Activated gamma-delta T cell treated with anti-CD3 and anti-CD28 coated beads, Interleukin-2, amount 50 U/mL, for 16 hours (primary cell): ENCODE measurements at places on chromosomes 13 and 19.
A peak's percentile ranks its signal among the peaks of the same experiment; 100 is the strongest.

- DNase-seq = no peak
Observed at GRCh38 chr13:88188986-88189385, 517.8 kb downstream of the SLITRK5 start.

- DNase-seq = no peak
Observed at GRCh38 chr13:35389535-35389934, 87.0 kb downstream of the MAB21L1 start.

DNA sequence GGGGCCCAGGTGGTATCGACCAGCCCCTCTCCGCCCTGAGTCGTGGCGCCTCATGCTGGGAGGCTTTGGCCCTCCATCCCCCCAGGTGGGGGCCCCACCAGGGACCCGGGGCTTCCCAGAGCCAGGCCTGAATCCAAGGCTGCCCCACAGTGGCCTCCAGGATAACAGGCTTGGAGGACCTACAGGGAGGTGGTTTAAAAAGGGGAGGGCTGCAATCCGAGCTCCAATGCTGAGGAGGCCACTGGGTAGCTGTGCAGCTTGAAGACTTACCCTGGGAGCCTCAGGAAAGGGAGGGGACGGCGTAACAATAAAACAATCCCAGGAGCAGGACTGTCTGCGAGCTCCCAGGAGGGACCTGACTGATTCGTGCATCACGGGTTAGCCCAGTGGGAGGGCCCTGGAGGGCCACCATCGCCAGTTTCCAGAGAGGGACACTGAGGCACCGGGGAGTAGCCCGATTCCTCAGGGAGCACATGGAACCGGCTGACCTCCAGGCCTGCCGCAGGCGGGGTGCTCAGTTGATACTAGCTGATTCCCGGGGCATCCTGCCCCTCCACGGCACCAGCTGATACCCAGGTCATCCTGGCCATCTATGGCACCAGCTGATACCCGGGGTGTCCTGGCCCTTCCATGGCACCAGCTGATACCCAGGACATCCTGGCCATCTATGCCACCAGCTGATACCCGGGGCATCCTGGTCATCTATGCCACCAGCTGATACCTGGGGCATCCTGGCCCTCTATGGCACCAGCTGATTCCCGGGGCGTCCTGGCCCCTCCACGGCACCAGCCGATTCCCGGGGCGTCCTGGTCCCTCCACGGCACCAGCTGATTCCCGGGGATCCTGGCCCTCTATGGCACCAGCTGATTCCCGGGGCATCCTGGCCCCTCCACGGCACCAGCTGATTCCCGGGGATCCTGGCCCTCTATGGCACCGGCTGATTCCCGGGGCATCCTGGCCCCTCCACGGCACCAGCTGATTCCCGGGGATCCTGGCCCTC, 3.7 kb upstream of the C2CD4C start:
- DNase-seq = no peak

DNA sequence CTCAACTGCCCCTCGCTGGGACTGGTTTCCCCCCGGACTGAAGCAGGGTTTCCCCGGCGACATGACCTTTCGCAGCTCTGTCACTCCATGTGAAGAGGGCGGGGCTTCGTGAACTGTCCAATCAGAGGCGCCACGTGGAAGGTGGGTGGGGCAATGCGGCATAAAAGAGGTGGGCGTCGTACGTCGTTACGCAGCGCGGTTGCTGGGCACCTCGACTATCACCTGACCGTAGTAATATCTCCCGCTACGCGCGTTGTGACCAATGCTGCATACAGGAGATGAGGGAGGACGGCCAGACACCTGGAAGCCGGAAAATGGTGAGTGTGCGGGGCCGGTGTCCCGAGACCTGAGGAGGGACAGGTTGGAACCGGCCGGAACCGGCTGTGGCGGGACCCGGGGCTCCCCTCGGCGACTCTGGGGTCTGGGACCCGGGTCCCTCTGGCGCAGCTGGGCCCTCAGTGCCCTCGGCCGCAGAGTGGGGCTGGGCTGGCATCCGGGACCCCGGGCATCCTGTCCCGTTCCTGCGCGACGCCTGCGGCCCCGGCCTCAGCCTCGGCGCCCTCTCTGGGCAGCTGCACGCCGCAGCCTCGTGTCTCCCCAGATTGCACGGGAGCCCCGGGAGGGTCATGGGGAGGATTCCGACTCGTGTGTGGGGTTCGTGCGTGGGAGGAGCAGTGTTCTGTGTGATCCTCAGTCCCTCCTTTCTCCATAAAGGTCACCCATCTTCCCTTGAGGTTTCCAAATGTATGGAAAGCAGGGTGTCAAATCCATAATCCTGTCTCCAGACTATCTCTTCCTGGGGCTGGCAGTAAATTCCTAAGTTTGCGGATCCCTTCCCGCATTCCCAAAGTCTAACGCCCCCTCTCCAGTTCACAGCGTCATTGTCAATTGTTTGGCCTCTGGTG, 32.2 kb downstream of the ZNF136 start:
- peak; percentile 60 for DNase-seq

DNA sequence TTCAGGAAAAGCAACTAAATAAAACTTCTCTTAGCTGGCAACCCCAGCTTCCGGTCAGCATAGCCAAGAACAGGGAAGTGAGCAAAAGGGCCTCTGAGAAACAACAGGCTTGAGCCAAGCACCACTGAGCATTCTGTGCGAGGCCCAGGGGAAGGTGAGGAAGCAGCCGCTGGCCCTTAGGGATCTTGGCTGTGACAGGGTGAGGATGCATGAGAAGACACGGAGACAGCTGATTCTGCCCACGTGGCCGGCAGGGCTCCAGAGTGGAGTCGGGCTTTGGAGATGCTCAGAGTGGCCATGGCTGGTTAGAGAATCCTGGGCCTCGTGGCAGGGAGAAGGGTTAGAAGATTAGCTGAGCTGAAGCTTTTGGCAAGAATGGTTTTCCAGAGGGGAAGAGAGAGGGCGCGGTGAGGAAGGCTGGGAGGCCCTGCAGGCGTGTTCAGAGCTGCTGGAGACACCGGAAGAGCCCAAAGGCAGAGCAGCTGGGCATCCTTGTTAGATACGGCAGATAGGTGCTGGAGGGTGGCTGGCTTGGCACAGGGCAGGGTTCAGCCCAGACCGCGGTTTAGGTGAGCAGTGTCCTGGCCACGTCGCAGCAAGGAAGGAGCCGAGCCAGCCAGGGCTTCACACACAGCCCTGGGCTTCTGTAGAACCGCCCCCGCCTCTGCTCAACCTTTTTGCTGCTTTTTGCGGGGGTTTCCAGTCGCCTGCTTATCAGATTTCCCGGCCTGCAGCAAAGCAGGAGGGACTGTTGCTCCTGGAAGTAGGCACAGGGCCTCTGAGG, 17.3 kb downstream of the UPF1 start:
- DNase-seq = no peak

GRCh38 chr13:80083853-80084676, 256.9 kb downstream of the SPRY2 start:
- DNase-seq = no peak

DNA sequence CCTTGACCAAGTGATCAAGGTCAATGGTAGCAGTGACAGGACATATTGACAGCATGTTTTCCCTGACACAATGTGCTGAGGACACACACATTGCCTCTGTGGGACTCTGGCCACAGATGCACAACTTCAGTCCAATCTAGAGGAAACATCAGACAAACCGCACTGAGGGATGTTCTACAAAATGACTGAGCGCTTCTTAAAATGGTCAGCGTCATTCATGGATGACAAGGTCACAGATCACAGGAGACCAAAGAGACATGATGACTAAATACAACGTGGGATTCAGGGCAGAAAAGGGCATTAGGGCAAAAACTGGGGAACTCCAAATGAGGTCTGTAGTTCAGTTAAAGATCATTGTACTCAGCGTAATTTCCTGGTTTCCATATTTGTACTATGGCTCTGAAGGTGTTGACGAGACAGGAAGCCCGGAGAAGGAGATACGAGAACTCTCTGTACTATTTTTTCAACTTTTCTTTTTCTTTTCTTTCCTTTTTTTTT, 20.6 kb downstream of the PBX4 start:
- no peak for DNase-seq

- DNase-seq = no peak
Observed at GRCh38 chr19:47729799-47730520, 15.4 kb upstream of the NOP53 start.

DNA sequence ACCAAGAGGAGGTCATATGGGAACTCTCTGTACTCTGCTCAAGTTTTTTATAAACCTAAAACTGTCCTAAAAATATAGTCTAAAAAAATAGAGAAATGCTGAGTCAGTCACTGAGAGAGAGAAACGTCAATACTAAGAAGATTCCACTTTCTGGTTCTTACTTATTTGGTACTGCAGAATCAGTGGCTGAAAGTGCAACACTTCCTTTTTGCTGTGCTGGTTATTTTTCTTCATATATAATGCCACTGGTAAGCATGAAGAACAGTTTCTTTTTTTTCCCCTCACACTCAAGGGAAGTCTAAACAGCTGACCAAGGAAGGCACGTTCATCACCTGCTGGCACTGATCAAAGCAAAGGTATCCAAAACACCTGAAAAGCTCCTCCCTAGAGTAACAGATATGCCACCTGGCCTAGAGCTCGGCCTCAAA, 44.3 kb upstream of the N4BP2L1 start:
- no peak for DNase-seq

DNA sequence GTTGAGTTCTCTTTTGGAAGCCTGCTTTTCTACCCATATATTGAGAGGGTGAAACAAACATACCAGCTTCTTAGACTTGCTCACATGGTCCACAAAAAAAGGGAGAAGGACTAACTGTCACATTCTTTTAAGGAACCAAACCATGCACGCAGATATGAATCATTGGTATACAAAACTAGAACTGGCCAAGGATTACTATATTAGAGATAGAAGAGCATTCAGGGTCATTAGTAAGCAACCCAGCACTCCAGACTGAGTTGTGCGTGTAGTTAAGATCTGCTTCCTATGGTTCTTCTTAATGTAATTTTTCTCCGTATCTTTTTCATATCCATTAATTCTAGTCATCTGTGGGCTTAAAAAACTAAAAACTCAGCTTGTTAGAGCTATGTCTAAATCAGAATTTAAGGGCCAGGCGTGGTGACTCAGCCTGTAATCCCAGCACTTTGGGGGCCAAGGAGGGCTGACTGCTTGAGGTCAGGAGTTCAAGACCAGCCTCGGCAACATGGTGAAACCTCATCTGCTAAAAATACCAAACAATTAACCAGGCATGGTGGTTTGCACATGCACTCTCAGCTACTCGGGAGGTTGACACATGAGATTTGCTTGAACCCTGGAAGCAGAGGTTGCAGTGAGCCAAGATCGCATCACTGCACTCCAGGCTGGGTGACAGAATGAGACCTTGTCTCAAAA, 19.6 kb downstream of the ALG5 start:
- DNase-seq = no peak

- no peak for DNase-seq
Observed at GRCh38 chr13:75356421-75356820, 125.5 kb downstream of the TBC1D4 start.

GRCh38 chr19:18220632-18221275, 5.5 kb downstream of the PDE4C start:
- DNase-seq = no peak

GRCh38 chr13:28849441-28849840, 29.3 kb downstream of the MTUS2 start:
- no peak for DNase-seq

GRCh38 chr19:1847684-1848398, 442 bp downstream of the REXO1 start:
- DNase-seq = no peak

GRCh38 chr13:25001476-25002206, 94.3 kb upstream of the PABPC3 start:
- DNase-seq = no peak

DNA sequence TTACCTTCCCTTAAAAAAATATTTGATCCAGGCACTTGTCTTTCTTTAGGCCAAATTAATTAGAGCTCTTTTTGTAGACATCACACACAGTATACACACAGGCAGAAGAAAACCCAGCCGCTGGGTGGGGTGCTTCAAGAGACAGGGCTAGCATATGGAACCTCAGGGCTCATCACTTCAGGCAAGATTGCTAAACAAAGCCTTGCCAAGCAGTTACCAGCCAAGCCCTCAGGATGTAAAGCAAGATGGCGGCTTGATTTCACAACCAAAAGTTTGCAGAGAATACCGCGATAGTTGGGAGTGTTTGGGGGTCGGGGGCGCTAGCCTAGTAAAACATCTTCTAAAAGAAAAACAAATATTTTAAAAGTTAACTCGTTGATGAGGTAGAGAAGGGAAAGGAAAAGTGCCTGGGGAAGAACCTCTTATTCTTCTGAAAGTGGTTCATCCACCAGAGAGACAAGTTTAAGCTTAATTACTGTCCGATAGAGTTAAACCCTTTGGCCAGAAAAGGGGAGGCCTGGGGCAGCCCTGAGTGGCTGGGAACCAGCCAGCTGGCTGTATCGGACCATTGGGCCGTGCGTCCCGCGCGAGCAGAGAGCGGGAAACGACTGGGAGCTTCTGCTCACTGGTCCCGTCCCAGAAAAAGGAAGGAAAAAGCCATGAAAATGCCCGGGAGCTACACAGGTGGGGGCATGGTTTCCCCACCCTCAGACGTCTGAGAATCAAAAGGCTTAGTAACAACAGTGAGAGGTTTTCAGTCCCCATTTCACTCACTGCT, 254.9 kb upstream of the PCDH20 start:
- DNase-seq = no peak

DNA sequence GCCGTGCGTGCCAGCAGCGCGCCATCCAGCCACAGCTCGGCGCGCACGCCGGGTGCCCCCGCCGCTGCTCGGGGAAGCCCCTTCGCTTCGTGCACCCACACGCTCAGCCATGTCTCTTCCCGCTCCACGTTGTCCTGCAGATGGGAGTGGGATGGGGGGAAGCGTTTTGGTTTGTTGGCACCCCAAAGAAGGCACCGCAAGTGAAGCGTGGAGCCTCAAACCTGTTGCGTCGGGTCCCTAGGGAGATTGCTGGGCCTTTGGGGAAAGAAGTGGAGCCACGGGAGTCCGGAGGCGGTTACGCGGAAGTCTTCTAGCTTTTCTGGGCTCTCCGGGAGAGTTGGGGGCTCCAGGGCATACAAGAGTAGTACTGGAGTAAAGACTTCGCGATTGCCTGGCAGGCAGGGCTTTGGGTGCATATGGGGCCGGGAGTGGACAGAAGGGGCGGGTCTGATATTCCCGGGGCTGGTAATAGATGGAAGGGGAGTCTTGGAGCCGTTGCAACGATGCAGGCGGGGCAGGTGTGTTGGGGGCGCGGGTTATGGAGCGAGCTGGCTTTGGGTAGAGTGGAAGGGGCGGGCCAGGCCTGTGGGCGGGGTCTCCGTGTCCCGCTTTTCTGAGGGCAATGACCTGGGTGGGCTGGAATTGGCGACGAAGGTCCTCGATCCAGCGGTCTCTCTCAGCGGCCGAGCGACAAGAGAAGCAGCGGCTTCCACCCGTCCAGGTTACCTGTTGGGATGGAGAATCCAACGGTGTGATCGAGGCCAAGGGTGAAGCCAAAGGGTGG, 6.5 kb downstream of the RASAL3 start:
- DNase-seq = no peak
